ENCODE measurements at places on chromosomes 1 and 21.

- 0 out of 2 replicates have a peak, but pooled peaks cover 9% of the 10 kb centered on the region for H3K4me1 ChIP-seq
- no peak overlapping the region for H3K27ac ChIP-seq
- H3K36me3 ChIP-seq, result no peaks in the 10 kb centered on the region
- H3K27me3 ChIP-seq, result no peaks in the 10 kb centered on the region
Observed at GRCh38 chr1:246795906-246796694, 71.9 kb downstream of the SCCPDH start.

DNA sequence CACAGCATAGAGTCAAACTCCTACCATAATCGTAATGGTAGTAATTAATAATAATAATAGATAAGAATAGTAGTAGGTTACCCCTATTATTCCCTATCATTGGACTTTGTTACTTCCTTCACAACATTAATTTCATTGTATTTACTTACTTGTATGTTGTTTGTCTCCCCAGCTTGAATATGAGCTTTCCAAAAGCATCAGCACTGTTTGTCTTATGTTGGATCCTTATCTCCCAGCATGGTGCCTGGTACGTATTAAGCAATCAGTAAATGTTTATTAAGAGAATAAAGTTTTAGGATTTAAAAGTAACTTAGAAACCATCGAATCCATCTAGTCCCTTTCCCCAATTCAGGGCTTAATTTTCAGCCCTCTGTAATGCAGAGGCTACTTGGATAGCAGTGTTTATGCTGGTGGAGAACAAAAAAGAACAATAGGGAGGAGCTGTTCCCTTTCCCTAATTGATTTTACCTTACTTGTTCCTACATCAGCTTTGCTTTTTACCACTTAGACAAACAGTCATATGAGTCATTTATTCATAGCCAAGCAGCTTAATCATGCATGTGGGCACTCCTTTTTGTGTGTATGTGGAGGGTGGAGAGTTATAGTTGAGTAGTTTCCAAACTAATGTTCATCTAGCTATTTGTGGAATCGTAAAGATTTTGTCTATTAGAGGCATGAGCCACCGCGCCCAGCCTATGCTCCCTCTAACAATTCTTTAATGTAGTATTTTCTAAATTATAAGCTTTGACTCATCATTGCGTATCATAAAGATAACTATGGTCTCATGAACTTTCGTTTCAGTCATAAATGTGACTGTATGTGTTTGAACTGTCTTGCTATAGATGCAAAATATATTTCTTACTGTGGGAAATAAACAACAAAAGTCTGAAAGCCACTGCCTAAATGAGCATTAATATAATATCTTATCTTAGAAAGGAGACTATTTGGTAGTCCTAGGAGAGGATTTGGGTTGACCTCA, 20.9 kb upstream of the DR1 start:
- H3K27me3 ChIP-seq, result no peaks in the 10 kb centered on the region
- peak overlapping the region; percentile 63 for H3K27ac ChIP-seq
- peak overlapping the region; percentile 14 for H3K4me3 ChIP-seq
- H3K36me3 ChIP-seq, result no peaks in the 10 kb centered on the region
- peaks cover 48% of the 10 kb centered on the region for H3K4me1 ChIP-seq

- no peak for DNase-seq
- H3K4me1 ChIP-seq, result 0 out of 2 replicates have a peak, but pooled peaks cover 2% of the 10 kb centered on the region
- H3K36me3 ChIP-seq, result no peaks in the 10 kb centered on the region
- H3K4me3 ChIP-seq, result no peak overlapping the region
- no peaks in the 10 kb centered on the region for H3K27me3 ChIP-seq
Observed at GRCh38 chr1:207670192-207670591, 25.3 kb downstream of the CR1L start.

- no peak overlapping the region for H3K4me3 ChIP-seq
- H3K36me3 ChIP-seq, result no peaks in the 10 kb centered on the region
- H3K27ac ChIP-seq, result no peak overlapping the region
Observed at GRCh38 chr1:88897070-88897730, 5.8 kb upstream of the GTF2B start.

Measured in PC-9 (cell line).